ENCODE measurements at places on chromosomes 3 and 15. TPM values are rescaled to one million over a fixed set of nuclear protein-coding genes. Genes with fewer than 3 reads are reported as not detected.

DNA sequence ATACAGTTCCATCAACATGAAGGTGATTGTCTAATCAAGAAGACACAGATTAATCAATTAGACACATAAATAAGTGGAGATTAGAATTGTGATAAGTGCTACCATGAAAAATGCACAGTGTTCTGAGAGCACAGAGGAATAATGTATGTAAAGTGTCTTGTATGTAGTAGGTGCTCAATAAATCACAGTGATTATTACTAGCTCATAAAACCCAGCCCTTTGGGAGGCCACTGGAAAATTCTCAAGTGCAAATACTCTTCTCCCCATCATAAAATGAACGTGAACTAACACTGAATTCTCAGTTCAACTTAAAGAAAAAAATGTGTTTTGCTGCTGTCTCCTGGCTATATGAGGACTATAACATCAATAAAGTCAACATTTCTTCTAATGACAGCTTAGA is 368.2 kb downstream of the FOXP1 start:
- DNase-seq: no peak

DNA sequence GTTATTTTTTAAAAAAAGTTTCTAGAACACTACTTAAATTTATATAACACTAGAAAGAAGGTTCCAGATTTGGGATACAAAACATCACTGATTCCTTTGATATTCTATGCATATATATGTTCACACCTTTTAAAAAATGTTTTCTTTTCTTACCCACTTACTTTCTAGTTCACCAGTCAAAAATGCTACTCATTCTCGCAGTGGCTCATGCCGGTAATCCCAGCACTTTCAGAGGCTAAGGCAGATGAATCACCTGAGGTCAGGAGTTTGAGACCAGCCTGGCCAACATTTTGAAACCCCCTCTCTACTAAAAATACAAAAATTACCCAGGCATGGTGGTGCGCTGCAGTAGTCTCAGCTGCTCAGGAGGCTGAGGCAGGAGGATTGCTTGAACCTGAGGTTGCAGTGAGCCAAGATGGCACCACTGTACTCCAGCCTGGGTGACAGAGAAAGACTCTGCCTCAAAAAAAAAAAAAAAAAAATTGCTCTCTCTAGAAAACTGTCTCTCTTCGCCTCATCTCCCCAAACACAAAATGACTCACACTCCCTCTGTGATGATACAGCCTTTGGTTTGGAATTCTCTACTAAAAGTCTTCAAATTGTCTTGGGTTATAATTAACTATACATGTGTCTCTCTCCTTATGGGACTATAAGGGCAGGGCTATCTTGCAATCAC is 52.6 kb upstream of the TGFBR2 start:
- no peak for DNase-seq

The C3orf49 gene
- not detected for total RNA-seq

GRCh38 chr15:65812916-65813315 is 20.8 kb upstream of the DENND4A start:
- no peak for DNase-seq

DNA sequence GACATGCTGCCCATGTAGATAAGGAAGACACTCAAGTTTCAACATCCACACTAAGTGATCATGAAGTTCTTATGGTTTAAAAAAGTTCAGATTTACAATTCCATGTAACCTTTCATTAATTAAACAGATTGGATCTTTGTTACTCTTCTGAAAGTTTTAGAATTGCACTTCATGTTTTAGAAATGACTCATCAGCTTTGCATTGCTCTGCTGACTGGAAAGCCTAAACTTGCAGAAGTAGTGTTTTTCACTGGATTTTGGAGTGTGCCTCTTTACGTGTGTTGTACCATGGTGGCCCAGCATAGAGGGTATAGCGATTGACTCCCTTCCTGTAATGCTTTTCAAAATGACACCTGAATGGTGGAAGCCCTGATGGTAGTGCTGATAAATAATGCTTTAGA is 157.9 kb downstream of the BBX start:
- DNase-seq: no peak

GRCh38 chr15:39171944-39172368 is 408.9 kb upstream of the THBS1 start:
- DNase-seq: peak; percentile 64

DNA sequence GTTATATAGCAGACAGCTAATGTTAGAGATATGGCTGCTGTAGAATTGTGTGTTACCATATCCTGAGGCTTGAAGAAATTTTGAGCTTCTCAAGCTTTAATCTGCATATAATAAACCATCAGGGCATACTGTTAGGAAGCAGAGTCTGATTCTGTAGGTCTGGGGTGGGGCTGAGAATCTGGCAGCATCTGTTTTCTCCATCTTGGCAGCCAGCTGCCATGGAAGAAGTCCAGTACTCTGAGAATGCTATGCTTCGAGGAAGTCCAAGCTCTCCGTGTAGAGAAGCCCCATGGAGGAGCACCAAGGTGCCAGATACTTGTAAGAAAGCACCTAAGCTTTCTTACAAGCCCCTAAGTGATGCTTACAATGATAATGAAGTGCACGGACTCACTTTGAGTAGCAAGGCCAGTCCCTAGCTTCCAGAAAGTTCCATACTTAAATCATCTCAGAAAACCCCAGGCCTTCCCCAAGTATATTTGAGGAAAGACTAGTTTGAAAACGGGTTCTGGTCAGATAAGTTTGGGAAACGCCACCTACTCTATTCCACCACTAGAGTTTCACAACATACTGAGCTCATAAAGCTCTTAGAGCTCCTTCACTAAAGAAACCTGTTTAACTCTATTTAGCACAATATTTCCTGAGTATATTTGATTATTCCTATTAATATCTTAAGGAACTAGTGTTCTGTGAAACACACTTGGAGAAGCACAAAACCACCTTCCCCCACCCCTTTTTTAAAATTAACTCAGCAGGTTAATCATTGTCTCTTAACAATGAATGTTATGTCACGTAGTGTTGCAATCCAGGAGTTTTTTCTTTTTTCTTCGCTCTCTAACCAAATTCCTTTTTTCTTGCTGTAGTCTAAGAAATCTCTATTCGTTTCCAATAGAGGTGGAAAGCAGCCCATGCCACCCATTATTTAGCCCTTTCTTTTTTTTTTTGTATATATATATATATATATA is 59.9 kb upstream of the RASGRP1 start:
- DNase-seq: no peak

The CFAP100 gene
- not detected for total RNA-seq

DNA sequence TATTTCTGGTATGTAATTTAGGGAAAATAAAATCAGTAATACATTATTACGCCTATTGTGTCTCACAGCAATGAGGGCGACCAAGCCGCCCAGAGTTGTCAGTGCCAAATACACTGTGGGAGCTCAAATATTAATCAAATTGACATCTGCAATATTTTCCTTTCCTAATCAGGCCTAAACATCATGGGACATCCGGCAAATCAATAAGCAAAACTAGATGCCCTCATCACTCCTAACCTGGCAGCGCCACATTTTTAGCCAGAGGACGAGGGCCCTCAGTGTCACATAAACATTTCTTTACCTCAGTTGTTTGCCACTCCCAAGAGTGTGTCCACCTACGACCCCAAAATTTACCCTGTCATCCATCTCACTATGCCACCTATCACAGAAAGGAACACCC is 64.1 kb downstream of the WDR72 start:
- DNase-seq: no peak

GRCh38 chr3:142267269-142267668 is 41.9 kb upstream of the GK5 start:
- DNase-seq: no peak

- no peak for DNase-seq
Measured at GRCh38 chr3:129831503-129831902, 62.0 kb downstream of the TMCC1 start.

The IQCB1 gene
- total RNA-seq: 27.7 TPM

GRCh38 chr15:49155834-49156627 is 632 bp upstream of the COPS2 start:
- peak; percentile 12 for DNase-seq

GRCh38 chr3:171606151-171606751 is 146.0 kb upstream of the TNIK start:
- no peak for DNase-seq

DNA sequence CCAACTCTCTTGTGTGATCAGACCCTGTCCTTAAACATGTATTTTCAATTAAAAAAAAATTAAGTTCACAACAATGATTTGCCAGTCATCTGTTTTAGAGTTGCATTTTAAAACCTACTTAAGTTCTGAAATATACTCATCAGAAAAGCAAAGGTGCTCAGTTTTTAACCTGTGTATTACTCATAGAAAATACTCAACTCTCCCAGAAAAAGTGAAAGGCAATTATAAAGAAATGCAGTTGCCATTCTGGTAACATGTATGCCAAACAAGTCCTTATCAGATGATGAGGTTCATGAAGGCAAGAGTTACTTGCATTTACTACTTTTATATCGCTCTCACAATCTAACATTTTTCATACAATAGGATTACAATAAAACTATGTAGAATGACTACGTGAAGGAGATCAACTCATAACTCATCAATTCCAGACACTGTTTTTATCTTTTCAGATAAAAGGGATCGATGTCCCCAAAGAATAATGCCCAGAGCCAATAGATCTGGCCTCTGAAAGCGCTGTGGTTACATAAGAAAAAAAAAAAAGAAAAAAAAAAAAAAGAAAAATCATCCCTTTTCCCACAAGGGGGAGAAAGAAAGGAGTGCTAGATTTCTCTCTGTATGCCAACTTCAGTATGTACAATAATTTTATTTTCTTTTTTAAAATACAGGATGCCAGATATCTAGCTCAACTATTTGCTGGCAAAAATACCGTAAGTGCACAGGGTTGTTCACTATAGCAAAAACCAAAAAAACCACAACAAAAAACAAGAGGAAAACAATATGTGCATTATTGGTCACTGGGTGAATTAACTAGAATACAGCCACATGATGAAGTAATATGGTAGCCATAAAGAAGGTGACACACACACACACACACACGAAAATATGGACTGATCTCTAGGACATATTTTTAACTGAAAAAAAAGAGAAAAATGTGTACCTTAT is 137.4 kb downstream of the NR1I2 start:
- DNase-seq: no peak

The PTX3 gene
- total RNA-seq: 19.8 TPM

DNA sequence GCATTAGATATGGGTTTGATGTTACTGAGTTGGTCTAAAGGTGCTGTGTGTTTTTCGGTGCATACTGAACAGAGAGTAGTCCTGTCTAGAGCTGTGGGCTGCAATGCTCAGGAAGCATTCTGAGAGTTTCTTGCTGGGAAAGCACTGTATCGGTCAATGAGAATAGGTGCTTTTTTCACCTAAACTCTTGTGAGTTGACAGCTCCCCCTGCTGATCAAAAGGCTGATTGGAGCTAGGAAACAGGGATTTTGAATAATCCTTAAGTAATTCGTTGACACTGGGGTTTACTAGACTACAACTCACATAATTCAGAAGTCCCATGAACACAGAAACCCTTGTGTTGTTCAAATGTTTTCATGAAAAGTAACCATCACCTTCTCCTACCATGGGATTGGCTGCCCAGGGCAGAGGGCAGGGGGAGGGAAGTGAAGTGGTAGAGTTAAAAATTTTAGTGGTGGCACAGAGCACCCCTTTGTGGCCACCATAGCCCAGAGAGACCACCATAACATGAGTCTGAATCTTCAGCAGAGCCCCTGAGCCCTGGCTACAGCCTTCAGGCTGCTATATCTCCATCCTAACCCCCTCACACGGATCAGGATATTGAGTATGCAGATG is 13.0 kb upstream of the MANF start:
- peak; percentile 66 for DNase-seq

The KLHL40 gene
- total RNA-seq: not detected

The PDCD7 gene
- 29.3 TPM for total RNA-seq

GRCh38 chr3:13896473-13897154 is 16.7 kb upstream of the WNT7A start:
- DNase-seq: peak; percentile 51

DNA sequence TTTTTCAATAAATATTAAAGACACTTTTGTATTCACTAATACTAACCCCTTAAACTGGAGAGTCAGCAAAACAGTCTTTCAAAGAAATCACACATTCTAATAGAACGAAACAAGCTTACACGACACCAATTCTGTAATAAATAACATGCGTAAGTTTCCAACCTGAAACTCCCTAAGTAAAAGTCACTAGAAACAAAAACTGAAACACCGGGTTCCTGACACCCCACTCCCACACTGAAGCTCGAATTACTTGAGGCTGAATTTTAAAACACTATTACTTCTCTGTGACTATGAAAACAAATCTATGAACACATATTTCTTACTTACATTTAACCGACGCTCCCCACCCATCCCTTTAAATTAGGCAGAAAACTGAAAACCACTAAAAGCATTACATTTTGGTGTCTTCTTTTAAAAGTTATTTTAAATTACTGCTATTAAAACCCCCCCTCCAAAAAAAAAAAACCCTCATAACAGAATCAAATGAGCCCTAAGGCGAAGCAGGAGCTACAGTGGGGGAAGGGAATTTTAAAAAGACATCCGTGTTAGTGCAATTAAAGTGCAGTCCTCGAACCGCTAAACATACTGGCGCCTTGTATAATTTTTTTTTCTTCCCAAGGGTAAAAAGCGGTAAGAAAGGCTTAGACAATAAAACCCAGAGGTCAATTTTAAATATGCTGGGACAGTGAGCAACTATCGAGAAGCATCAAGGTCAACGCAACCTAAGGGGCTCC is 878 bp downstream of the SPPL2A start:
- DNase-seq: no peak

The LRTM1 gene
- total RNA-seq: not detected

DNA sequence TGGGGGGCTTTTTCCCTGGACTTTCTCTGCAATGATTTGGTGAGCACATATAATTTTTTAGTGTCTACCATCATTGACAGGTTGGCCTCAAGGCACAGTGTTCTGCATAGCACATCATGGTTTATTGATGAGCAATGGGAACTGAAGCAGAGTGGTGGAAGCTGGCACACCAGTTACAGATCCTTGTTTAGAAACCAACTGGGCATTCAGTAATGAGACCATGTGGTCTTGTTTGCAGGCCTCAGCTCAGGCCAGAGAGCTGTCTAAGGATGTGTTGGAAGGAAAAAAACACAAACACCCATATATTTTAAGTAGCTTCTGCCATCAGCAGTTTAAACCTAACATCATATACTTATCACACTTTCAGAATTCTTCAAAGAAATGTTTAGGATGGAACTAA is 610.6 kb downstream of the ROBO1 start:
- DNase-seq: no peak

- DNase-seq: no peak
Measured at GRCh38 chr3:24048843-24049242, 103.8 kb downstream of the NR1D2 start.

GRCh38 chr3:189833996-189834395 is 202.8 kb downstream of the TP63 start:
- no peak for DNase-seq

DNA sequence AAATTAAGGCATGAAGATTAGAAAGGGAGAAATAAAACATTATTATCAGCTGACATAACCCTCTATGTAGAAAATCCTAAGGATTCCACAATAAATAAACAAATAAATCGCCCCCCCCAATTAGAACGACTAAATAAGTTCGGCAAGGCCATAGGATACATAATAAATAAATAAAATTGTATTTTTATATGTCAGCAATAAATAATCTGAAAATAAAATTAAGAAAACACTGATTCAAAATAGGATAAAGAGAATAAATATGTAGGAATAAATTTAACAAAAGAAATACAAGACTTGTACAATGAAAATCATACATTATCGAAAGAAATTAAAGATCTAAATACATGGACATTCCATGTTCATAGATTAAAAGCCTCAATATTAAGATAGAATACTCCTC is 5.1 kb downstream of the TTC23 start:
- no peak for DNase-seq

The BDH1 gene
- 38.0 TPM for total RNA-seq

- DNase-seq: no peak
Measured at GRCh38 chr3:88334187-88334868, 184.6 kb downstream of the C3orf38 start.

The ZNF80 gene
- total RNA-seq: not detected

Measured in thyroid gland (tissue), 4 donors.